ENCODE measurements at places on chromosomes 3 and 15.

DNA sequence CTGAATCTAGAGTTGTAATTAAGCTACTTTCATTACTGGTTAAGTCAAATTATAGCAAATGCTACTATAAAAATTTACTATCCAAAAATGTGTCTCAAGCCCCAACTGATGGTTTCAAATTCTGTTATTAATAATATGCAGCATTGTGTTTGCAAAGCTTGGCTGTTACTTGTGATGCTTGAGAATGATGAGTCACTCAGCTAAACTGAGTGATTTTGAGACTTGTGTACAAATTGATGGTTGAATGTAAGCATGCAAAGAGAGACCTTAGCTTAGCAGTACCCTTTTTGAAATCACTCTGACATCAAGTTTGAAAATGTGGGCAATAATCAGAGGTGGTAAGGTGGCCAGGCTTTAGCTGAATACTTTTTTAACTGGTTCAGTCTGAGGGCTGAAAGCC is 27.6 kb downstream of the OPA1 start:
- DNase-seq: no peak

DNA sequence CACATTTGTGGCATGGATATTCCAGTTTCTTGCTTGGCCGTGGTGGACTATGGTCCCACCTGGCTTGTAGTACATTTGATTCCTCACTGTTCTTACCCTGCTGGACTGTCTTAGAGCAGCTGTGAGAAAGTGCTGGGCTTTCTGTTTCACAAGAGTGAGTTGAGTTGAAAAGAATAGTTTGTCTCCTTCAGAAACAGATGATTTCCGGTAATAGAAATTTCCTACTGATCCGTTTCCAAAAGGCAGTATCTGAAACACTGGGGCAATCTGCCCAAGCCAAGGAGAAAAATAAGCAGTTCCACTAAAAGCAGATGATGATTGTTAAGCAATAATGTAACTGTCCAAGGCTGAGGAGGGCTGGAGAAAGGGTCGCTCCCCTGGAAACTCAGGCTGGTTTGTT is 96.0 kb downstream of the SUCLG2 start:
- no peak for DNase-seq

- no peak for DNase-seq
Measured at GRCh38 chr3:12894629-12895028, 53.3 kb upstream of the RPL32 start.

DNA sequence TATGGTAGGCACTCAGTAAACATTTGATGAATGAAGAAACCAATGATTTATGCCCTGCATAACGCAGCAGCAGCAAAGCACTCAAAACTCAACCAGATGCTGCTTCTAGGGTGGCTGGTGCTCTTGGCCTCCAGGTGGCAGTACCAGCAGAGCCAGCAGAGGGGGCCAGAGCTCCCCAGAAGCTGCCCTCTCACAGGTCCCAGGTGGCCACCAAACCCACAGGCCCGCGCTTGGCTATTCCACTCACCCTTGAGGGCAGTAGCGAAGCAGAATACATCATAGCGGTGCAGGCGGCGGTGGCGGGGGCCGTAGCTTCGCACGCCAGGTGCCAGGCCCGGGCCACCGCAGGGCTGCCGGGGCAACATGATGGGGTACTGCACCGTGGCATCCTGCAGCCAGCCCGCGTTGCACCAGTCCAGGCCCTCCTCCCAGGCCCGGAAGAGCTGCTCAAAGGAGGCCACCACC is 16.6 kb downstream of the HAPLN3 start:
- peak; percentile 9 for DNase-seq

GRCh38 chr3:89260721-89261120 is 153.3 kb downstream of the EPHA3 start:
- DNase-seq: no peak

GRCh38 chr3:112333381-112334317 is 693 bp downstream of the CD200 start:
- DNase-seq: no peak

- no peak for DNase-seq
Measured at GRCh38 chr3:32972482-32973146, 21.2 kb downstream of the CCR4 start.

DNA sequence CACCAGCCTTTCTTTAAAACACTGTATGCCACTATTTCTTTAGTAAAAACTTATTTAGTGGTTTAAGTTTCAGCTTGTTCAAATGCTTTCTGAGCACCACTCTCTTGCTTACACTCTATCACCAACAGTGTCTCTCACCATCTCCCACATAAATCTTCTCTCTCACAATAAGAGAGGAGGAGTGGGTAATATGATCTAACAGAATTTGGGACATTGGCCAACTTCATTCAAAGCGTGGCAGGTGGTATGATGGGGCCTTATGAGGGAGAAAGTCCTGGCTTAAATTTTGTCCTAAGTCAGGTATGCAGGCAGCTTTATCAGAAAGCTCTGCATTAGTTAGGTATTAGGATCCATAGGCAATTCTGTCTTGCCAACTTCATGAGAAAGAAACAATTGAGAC is 1132.5 kb downstream of the TUSC7 start:
- no peak for DNase-seq

DNA sequence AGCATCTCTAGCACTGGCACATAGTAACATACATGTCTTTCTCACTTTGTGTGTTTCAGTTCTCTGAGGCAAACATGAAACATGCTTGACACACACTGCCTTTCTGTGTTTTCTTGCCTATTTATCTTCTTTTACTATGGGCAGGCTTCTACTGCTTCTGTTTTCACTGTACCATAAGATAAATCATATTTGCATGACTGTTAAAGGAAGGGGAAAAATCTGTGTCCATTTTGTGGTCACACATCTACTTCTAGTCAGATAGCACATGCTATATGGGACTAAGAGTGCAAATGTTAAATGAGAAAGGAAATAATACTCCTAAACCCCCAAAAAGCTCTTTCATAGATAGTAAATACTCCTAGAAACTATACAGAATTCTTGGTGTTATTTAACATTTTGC is 386.4 kb downstream of the ZBTB20 start:
- no peak for DNase-seq

DNA sequence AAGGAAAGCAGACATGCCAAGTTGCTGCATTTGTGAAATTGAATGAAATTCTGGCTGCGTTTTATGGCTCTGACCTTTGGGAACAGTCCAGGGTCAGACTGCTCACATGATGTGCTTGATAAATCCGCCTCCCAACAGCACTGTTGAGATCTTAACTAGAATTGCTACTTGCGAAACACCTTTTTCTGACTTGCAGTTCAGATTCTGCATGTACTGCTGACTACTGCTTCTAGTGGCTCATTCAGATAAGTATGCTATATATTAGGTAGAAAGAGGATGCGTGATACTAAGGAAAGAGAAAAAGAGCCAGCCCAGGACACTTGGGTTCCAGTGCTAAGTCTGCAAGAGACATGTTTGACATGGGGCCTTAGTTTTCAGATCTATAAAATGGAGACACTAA is 129.4 kb downstream of the LPP start:
- DNase-seq: no peak

- no peak for DNase-seq
Measured at GRCh38 chr3:14243782-14244181, 65.2 kb downstream of the LSM3 start.

- peak; percentile 90 for DNase-seq
Measured at GRCh38 chr3:138774529-138775253, 60.0 kb downstream of the PIK3CB start.

DNA sequence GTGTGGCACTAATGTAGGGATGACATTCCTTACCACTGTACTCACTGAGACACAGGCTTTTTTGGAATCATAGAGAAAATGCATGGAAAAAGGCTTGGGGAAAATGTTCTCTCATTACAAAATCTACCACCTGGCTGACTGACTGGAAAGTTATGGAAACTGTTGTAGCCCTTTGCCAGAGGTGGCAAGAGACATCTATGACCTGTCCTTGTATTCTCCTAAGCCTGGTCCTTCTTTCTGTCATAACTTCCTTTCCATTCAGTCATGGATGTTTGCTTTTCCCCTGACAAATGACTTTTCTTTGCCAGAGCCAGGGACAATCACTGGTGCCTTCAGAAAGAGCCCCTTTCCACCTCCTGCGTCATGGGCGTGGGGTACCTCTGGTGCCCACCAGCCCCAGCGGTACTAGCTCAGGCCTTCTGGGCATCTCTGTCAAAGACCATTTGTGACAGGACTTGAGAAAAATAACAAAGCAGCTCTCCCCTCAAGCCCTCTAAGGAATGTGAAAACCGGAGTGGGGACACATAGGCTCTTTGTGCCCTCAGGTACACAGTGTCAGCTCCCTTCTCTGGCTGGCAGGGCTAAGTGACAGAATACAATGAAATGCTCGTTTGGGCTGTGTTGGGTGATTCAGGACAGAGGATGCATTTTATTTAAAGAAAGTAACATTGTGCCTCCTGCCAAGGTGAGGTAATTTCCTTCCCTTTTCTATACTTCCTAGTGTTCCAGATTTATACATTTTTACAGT is 381.1 kb upstream of the RASGRP1 start:
- DNase-seq: no peak

- no peak for DNase-seq
Measured at GRCh38 chr15:66919421-66919820, 146.0 kb upstream of the SMAD3 start.

DNA sequence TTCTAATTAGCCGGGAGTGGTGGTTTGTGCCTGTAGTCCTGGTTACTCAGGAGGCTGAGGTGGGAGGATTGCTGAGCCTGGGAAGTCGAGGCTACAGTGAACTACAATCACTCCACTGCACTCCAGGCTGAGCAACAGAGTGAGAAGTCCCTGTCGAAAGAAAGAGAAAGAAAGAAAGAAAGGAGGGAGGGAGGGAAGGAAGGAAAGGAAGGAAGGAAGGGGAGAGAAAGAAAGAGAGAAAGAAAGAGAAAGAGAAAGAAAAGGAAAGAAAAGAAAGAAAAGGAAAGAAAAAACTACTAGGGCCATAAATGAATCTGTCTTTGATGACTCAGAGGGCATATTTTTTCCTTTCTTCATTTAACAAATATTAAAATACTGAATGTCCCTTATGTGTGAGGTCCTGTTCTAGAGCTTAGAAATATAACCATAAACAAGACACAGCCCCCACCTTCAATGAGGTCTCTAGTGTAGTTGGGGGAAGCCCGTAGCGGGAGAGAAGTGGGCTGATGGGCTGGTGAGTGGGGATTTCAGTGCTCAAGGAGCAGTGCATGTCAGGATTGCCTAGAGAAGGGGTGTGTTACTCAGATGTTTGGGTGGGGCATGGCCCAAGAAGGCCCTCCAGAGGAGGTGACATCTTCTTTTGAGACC is 35.2 kb upstream of the PIAS1 start:
- DNase-seq: no peak

DNA sequence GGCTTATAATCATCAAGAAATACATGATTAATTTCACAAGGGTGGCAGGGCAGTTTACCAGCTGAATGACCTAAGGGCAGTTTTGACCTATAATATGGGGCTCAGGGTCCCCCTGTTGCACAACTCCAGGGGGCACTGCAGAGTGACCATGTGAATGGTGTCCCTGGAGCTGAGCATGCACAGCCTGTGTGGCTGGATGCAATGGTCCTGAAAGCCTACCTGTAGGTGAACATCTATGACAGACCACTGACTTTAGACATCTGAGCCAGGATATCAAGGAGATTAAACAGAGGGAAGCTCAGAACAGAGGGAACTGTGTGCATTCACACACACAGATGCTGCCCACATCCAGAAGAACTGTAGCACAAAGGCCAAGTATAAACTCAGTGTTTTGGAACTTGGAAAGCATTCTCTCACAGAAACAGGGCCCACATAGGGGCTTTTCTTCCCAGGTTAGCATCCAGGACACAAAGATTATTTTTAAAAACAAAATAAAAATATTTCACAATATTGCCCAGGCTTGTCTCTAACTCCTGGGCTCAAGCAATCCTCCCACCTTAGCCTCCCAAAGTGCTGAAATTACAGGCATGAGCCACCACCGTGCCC is 7.8 kb upstream of the SLC6A11 start:
- no peak for DNase-seq

- no peak for DNase-seq
Measured at GRCh38 chr3:49668414-49668797, 5.7 kb upstream of the APEH start.

- no peak for DNase-seq
Measured at GRCh38 chr15:87779746-87780145, 476.8 kb downstream of the NTRK3 start.

- DNase-seq: no peak
Measured at GRCh38 chr15:69505956-69506556, 53.4 kb downstream of the RPLP1 start.

- DNase-seq: no peak
Measured at GRCh38 chr3:155424323-155424710, 130.8 kb upstream of the STRIT1 start.

- no peak for DNase-seq
Measured at GRCh38 chr15:91529534-91529933, 324.0 kb upstream of the SLCO3A1 start.

DNA sequence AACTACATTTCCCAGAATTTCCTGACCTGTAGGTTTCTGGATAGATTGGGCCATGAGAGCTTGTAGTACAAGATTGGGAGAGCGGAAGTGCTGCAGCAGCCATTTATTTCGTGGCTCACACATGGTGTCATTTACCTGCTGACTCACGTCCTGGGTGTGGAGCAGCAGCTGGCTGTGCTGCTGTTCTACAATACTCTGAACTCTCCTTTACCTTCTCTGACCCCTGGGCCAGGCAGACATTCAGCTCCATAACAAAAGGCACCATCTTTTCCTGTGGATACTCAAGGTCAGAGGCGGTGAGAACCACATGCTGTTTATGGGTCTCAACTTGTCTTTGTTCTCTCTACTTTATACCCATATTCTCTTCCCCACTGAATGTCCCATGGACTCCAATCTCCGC is 490.2 kb downstream of the IGSF11 start:
- no peak for DNase-seq

GRCh38 chr15:62975515-62975914 is 67.0 kb upstream of the TPM1 start:
- no peak for DNase-seq

GRCh38 chr3:106338582-106339214 is 469.9 kb upstream of the CBLB start:
- DNase-seq: no peak

Measured in NCI-H1930 (cell line).